ENCODE measurements at places on chromosomes 2 and 18.

- DNase-seq, result no peak
Observed at GRCh38 chr18:67582488-67582887, 66.0 kb upstream of the DSEL start.

DNA sequence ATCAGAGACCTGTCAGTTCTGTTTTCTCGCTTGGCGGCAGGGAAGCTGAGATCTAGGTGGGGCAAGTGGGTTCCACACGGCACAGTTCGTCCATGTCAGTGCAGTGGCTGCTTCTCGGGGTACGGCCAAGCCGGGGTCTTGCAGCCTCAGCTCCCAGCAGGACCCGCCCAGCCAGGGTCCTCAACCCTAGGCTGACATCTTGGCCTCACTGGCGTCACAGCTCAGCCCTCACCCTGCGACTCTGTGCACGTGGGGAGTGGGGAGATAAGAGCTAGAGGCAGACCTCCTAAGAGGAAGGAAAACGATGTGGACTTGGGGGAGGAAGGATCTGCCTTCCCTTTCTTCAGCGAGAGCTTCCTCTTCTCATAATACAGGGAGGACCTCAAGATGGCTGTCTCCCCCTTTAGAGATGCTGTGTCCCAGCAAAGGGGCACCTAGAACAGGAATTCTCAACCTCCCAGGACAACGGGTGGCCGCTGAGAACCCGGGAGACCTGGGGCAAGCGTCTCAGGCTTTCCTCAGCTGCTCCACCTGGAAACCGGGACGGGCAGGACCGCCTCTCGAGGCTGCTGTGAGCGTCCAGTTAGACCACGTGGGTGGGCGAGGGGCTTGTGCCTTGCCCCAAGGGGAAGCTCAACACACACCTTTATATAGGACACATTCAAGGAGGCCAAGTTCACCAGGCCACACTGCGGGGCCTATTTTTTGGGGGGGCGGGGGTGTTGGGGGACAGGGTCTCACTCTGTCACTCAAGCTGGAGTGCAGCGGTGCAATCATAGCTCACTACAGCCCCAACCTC lies 23.5 kb upstream of the KLF11 start:
- DNase-seq, result no peak

- DNase-seq, result no peak
Observed at GRCh38 chr2:204681412-204681811, 136.1 kb downstream of the PARD3B start.

DNA sequence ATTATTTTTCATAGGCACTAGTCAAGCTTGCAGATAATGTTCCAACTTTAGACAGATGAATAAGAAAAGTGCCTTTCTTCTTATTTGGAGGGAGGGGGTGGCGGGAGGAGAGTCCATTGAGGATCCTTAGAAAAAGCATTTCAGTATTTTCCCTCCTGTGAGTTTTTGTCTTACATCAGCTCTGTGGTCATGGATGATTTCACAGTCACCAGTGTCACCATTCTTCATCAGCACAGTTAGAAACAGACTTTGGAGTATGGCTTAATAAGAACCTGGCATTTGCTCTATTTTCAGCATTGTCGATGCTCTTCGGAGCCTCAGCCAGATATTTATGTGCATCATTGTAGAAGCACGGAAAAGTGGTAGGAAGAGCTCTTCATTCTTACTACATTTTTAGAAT lies 70.1 kb downstream of the SLC39A10 start:
- DNase-seq, result no peak

Measured in fibroblast of skin of back (primary cell).